ENCODE measurements at places on chromosomes 6 and 20.

DNA sequence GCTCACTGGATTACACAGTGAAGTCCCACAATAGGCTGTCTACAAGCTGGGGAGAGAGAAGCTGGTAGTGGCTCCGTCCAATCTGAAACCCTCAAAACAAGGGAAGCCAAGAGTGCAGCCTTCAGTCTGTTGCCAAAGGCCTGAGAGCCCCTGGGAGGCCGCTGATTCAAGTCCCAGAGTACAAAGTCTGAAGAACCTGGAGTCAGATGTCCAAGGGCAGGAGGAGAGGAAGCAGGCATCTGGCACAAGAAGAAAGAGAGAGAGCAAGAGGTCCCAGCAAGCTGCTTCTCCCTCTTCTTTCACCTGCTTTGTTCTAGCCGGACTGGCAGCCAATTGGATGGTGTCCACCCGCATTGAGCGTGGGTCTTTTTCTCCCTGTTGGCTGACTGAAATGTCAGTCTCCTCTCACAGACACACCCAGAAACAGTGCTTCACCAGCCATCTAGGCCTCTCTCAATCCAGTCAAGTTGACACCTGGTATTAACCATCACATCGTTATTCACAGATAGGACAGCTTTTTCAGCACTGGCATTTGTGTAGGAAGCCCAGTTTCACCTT lies 51.2 kb downstream of the CRYBG1 start:
- no peak for DNase-seq
- peaks cover 69% of the 10 kb centered on the region for H3K27me3 ChIP-seq
- H3K36me3 ChIP-seq: no peaks in the 10 kb centered on the region
- H3K4me1 ChIP-seq: no peaks in the 10 kb centered on the region
- no peak overlapping the region for H3K4me3 ChIP-seq
- no peak overlapping the region for H3K27ac ChIP-seq

DNA sequence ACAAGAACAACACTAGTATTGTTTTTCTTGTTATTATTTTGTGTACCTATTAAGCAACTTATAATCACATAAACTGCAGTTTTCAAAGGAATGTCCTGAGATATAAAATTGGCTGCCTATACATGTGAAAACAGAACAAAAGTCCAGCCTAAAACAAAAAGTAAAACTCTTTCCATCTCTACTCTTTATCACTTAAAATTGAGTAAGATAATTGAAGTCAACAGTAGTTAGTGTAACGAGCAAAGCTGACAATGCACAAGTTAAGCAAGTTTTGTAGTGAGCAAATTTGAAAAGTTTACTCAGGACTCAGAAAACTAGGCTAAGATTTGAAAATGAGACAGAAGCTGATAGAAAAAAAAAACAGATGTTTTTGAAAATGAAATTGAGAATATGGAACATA lies 941.4 kb upstream of the MAN1A1 start:
- no peaks in the 10 kb centered on the region for H3K27me3 ChIP-seq
- no peak for DNase-seq
- H3K36me3 ChIP-seq: no peaks in the 10 kb centered on the region
- no peak overlapping the region for H3K4me3 ChIP-seq

GRCh38 chr20:63702751-63703470 lies 4.9 kb downstream of the ARFRP1 start:
- H3K4me3 ChIP-seq: no peak overlapping the region
- H3K36me3 ChIP-seq: peaks cover 6% of the 10 kb centered on the region
- H3K27me3 ChIP-seq: no peaks in the 10 kb centered on the region

DNA sequence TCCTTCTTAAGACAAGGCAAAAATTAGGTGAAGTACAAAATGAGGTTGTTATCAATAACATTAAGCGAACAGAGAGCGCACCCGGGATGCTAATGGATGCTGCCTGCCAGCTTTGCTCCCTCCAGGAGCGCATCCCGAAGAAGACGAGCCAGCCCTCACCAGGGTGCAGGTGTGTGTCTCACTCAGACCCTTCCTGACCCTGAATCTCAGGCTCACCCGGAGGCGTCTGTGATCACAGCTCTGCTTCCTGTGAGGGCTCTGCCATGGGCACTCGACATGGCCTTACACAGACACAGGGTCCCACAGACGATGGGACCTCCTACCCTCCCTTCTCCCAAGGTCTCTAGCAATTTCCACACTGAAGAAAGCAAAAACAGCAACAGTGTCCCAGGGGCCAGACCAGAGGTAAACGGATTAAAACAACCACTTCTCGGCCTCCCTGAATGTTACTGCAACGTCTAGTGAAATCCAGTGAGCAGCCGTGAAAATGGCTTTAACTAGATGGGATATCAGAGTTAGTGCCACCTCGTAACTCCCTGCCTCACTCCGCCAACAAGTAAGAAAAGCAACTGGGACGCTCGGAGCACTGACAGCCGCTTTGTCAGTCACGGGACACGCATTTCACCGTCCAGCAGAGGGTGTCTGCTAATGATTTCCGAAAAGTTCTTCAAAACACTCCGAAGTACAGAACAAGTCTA lies 11.7 kb downstream of the ZBTB46 start:
- peak overlapping the region; percentile 61 for H3K27ac ChIP-seq
- H3K27me3 ChIP-seq: no peaks in the 10 kb centered on the region
- peaks cover 21% of the 10 kb centered on the region for H3K4me1 ChIP-seq
- H3K36me3 ChIP-seq: peaks cover 3% of the 10 kb centered on the region
- no peak for DNase-seq

- H3K4me1 ChIP-seq: peaks cover 75% of the 10 kb centered on the region
- peak overlapping the region; percentile 92 for H3K27ac ChIP-seq
- H3K27me3 ChIP-seq: no peaks in the 10 kb centered on the region
Measured at GRCh38 chr6:3748208-3749066, 3.1 kb downstream of the PXDC1 start.

- no peak overlapping the region for H3K27ac ChIP-seq
- peaks cover 13% of the 10 kb centered on the region for H3K4me1 ChIP-seq
- no peak for DNase-seq
- H3K4me3 ChIP-seq: no peak overlapping the region
- no peaks in the 10 kb centered on the region for H3K36me3 ChIP-seq
Measured at GRCh38 chr6:3394671-3395070, 62.2 kb downstream of the SLC22A23 start.

All from osteocyte (in vitro differentiated cells).